ENCODE measurements at places on chromosomes 5 and 9. TPM values are rescaled to one million over a fixed set of nuclear protein-coding genes. Genes with fewer than 3 reads are reported as not detected.
A peak's percentile ranks its signal among the peaks of the same experiment; 100 is the strongest.

GARNL3 gene
- 11.0 TPM for total RNA-seq

GRCh38 chr5:169812786-169813185, 167.5 kb downstream of the INSYN2B start:
- H3K4me3 ChIP-seq: no peak overlapping the region
- no peak overlapping the region for H3K27ac ChIP-seq
- no peaks in the 10 kb centered on the region for H3K36me3 ChIP-seq
- no peaks in the 10 kb centered on the region for H3K27me3 ChIP-seq

GRCh38 chr9:105681724-105682123, 12.6 kb upstream of the TMEM38B start:
- no peaks in the 10 kb centered on the region for H3K27me3 ChIP-seq
- DNase-seq: no peak
- H3K4me3 ChIP-seq: no peak overlapping the region
- peaks cover 30% of the 10 kb centered on the region for H3K4me1 ChIP-seq

IL4 gene
- total RNA-seq: not detected

STC2 gene
- total RNA-seq: 10.7 TPM

DNA sequence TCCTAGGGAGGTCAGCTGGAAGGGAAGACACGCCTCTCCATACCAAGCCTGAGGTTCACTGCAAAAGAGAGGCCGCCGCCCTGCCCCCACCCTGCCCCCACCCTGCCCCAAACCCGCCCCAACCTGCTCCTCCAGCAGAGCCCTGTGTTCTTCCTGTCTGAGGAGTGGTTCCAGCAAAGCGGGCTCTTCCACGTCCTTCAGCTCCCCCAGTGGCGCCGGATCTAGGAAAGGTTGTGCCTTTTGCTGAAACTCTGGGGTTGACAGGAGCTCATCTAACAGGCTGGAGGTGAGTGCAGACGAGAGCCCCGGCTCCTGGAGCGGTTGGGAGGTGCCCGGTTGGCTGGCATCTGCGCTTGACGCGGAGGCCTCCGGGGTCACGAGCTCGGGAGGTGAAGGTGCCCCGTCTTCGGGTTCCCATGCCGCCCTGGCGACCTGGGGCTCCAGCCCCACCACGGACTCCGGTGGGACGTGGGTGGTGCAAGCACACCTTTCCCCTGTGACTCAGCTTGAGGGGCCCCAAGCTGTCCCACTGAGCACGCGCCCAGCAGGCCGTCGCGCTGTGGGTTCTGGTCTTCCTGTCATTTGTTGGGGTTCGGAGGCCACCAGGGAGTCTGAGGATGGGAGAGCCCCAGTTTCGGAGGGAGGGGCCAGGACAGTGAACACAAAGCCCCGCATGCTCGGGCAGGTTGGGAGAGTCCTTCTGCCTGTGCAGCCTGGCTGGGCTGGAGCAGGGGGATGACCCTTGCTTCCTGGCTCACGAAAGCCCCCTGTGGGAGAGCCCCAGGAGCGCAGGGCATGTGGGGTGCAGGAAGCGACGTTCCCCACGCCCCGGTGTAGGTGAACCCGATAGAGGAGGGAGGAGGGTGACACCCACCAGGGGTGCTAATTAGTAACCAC, 1467.1 kb downstream of the FOXD4L5 start:
- peak overlapping the region; percentile 8 for H3K4me3 ChIP-seq
- DNase-seq: peak; percentile 10
- no peaks in the 10 kb centered on the region for H3K4me1 ChIP-seq
- H3K27ac ChIP-seq: no peak overlapping the region
- no peaks in the 10 kb centered on the region for H3K36me3 ChIP-seq
- no peaks in the 10 kb centered on the region for H3K27me3 ChIP-seq

GRCh38 chr9:27565696-27566095, 7.6 kb downstream of the C9orf72 start:
- H3K27ac ChIP-seq: peak overlapping the region; percentile 54
- H3K27me3 ChIP-seq: no peaks in the 10 kb centered on the region
- 0 out of 3 replicates have a peak, but pooled peaks cover 6% of the 10 kb centered on the region for H3K36me3 ChIP-seq
- no peak overlapping the region for H3K4me3 ChIP-seq
- peaks cover 46% of the 10 kb centered on the region for H3K4me1 ChIP-seq
- DNase-seq: no peak

GPR151 gene
- total RNA-seq: not detected

DNA sequence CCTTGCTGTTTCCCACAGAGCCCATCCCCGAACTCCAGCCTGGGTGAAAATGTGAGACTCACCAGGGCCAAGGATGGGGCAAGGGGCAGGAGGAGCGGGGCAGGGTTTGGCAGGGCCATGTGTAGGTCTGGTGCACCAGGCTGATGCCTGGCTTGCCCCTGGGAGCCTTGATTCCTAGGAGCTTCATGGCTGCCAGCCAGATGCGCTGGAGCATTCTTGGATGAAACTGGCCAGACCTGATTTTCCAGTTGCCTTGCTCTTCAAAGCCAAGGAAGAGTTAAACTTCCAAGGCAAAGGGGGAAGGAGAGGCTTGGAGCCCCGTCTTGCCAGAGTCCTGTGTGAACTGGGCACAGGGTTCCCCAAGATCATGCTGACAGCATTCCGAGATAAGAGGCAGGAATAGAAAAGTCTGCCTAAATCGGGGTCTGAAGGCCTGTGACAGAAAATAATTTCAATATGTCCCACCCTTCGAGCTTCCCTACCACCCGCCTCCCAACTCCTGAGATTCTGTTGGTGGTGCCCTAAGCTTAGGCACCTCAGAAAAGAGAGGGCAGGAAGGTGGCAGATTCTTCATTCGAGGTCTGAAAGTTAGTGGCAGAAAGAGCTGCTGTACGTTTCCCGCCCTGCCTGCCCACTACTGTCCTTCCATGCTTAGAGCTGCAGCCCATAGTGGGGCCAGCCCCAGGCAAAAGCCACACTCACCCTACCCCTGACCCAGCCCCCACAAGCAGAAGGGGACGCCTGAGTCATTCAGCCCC, 20.4 kb downstream of the FAT2 start:
- DNase-seq: no peak
- no peak overlapping the region for H3K4me3 ChIP-seq
- H3K36me3 ChIP-seq: no peaks in the 10 kb centered on the region
- H3K4me1 ChIP-seq: no peaks in the 10 kb centered on the region
- peaks cover 2% of the 10 kb centered on the region for H3K27me3 ChIP-seq
- no peak overlapping the region for H3K27ac ChIP-seq

DNA sequence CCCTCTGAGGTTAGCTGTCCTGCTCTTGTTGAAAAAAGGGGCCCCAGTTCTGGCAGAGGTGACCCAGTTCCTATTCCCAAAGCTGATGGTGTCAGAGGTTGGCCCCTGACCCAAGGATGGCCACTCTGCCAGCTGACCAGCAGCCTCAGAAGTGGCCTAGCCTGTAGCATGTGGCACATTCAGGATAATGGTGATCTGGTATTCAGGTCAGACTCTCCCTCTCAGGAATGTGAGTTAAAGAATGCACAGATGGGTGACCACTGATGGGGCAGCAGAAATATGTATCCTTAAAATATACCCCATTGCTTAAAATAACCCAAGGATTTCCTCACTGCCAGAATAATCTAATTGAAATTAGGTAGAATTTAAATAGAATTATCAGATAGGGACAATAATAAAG, 369.2 kb downstream of the SEMA5A start:
- no peak overlapping the region for H3K4me3 ChIP-seq
- H3K36me3 ChIP-seq: no peaks in the 10 kb centered on the region
- H3K27me3 ChIP-seq: no peaks in the 10 kb centered on the region
- no peaks in the 10 kb centered on the region for H3K4me1 ChIP-seq
- H3K27ac ChIP-seq: no peak overlapping the region
- DNase-seq: no peak

- H3K36me3 ChIP-seq: no peaks in the 10 kb centered on the region
- H3K4me3 ChIP-seq: no peak overlapping the region
- H3K4me1 ChIP-seq: peaks cover 46% of the 10 kb centered on the region
- H3K27ac ChIP-seq: peak overlapping the region; percentile 67
- no peak for DNase-seq
- no peaks in the 10 kb centered on the region for H3K27me3 ChIP-seq
Measured at GRCh38 chr9:20477940-20478620, 144.2 kb downstream of the MLLT3 start.

FBLL1 gene
- 0.18 TPM for total RNA-seq

IFNA13 gene
- not detected for total RNA-seq

DNA sequence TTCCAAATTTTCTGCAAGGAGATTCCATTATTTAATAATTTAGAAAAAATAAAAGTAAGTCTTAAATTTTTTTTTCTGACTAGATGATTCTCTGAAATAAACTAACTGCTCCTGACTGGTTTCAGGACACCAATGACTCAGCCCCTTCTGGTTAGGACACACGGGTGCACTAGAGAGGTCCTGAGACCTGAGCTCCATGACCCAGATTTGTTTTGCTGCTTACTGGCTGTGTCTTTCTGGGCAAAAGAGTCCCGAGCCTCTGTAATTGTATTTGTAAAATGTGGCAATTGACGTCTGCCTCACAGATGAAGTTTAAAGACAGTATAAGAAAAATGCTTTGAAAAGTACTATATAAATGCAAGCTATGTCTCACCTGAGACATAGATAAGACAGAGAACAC, 89.1 kb downstream of the SLC24A2 start:
- no peaks in the 10 kb centered on the region for H3K4me1 ChIP-seq
- no peak overlapping the region for H3K4me3 ChIP-seq
- no peaks in the 10 kb centered on the region for H3K27me3 ChIP-seq
- no peak for DNase-seq
- H3K27ac ChIP-seq: no peak overlapping the region

GRCh38 chr5:146072595-146072994, 32.8 kb downstream of the PLAC8L1 start:
- no peak overlapping the region for H3K27ac ChIP-seq
- DNase-seq: no peak
- no peaks in the 10 kb centered on the region for H3K36me3 ChIP-seq

NOTCH1 gene
- 0.35 TPM for total RNA-seq

CTNND2 gene
- not detected for total RNA-seq

C8G gene
- 4.9 TPM for total RNA-seq

All from HepG2 (cell line).